ENCODE measurements at places on chromosomes 2 and 18. TPM values are rescaled to one million over a fixed set of nuclear protein-coding genes. Genes with fewer than 3 reads are reported as not detected.

The PPP1CB gene
- total RNA-seq, result 113 TPM

- no peak for DNase-seq
Observed at GRCh38 chr18:74766251-74766650, 168.6 kb downstream of the ZNF407 start.

DNA sequence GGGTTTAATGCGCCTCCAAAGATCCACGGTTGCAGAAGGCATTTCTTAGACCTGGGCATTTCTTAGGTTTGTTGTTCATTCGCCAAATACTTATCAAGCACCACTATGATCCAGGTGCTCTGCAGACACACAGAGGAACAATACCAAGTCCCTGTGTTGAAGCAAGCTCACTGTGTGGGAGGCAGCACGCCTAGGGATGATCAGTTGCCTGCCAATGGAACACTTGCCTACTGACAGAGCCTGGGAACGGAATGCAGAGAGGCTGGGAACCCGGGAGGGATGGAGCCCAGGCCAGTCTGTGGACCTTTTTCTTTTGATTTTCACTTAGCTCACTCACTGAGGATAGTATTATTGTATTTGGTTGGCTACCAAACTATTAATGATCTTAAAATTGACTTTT is 1.9 kb upstream of the GRP start:
- no peak for DNase-seq

- DNase-seq, result no peak
Observed at GRCh38 chr2:214401580-214401979, 9.3 kb upstream of the VWC2L start.

GRCh38 chr18:26342646-26343045 is 116.4 kb downstream of the TAF4B start:
- no peak for DNase-seq

- DNase-seq, result no peak
Observed at GRCh38 chr18:76396792-76397191, 98.2 kb downstream of the ZNF516 start.

DNA sequence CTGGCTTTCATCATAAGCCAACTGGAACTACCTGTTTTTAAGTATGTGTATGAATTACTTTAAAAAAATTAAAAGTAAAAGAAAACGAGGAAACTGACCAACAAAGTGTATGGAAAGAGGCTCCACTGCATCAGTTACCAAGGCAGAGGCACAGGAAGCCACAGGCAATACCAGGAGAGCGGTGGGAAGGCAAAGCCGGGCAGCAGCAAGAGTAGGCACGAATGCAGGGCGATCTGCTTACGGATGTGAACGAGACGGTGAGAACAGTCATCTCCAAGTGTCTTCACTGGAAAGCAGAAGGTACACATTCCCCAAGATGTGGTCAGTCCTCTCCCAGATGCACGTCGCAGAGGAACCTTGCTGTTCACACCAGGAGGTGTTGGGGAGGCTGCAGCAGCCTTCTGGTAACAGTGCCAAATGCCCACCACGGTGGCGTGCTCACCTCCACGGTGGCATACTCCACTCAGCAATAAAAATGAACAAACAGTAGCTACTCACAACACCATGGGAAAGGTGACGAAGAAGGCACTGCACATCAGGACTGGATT is 43.1 kb downstream of the HS6ST1 start:
- DNase-seq, result no peak

All from Caki2 (cell line).